ENCODE measurements at places on chromosomes 7 and 10. TPM values are rescaled to one million over a fixed set of nuclear protein-coding genes. Genes with fewer than 3 reads are reported as not detected.

DNA sequence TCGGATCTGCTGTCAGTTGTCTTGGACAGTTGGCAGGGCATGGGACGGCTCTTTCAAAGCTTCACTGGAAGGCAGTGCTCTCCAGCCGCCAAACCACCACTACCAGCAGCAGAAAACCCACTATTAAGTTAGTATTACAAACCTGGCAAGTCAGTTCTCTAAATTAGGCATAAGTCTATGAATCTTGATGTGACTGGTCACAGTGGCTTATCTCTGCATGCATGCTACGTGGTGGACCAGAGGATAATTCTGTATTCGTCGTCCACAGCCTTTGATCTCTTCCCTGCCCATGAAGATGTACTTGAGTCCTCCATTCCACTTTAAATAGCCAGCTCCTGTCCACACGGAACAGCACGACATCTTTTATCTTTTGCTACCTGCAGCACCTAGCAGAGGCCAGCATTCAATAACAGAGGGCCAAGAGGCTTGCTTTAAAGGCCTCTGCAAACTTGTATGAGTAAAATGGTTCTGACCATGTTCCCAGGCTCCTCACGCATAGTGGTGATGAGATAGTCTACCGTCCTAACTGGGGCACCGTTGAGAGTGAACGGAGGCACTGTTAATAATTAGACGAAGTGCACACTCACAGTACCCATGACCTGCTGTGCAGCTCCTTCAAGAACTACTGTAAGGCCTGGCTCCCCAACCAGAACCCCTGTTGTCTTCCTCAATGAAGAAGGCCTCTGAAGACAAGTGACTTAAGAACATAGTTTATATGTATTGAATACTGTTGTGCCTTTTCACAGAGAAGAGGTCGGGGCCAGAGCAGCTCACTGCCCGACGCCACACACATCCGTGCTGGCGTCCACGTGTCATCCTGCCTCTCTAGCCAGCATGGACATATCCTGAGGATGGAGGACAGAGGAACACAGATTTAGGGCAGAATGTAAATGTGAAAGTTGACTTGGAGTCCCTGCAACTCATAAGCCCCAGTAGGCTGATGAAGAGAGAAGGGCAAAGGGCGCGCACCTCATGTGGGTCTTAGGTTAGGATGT lies 1.0 kb downstream of the GPR146 start:
- DNase-seq: no peak

DNA sequence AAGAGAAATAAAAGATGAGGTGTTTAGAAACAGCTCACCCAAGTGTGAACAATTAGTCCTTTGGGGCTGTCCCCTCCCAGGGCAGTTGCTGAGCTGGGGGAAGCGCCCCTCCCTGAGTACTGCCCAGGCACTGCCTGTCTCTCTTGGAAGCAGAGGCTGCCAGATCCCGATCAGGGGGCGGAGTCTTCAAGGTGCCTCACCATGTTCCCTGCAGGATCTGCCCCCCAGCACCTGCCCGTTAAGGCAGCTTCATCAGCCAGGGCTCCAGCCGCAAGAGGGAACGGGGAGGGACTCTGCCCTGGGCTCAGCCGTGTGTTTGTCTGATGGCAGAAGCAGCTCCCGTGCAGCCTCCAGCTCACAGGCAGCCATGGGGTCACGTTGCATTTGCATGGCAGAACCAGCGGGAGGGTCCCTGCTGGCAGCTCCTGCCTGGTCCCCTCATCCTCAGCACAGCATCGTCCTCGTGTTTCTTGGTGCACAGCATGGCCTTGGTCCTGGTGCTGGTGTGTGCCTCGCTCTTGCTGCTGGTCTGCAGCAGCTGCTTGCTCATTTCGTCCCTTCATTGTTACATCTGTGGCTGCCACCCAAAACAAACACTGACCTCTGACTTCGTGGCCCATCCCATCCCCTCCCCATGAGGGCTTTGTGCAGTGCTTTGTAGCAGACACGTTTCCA lies 10.7 kb upstream of the DPYSL4 start:
- no peak for DNase-seq

DNA sequence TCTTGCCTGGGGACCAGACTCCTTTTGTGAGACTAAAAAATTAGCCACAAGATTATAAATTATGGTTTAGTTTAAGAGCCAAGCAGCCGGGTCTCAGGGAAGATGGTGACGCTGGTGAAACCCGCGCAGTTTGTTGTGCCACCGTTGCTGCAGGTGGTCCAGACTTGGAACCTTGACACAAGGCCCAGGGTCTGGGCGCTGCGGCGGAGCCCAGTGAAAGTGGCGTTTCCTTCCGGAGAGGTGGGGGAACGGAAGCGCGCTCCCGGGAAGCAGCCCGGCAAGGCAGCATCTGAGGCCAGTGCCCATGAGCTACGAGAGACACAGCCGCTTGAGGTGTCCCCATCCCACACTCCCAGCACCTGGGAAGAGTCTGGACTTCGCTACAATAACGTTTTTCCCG lies 131.6 kb downstream of the SKIDA1 start:
- no peak for DNase-seq

DNA sequence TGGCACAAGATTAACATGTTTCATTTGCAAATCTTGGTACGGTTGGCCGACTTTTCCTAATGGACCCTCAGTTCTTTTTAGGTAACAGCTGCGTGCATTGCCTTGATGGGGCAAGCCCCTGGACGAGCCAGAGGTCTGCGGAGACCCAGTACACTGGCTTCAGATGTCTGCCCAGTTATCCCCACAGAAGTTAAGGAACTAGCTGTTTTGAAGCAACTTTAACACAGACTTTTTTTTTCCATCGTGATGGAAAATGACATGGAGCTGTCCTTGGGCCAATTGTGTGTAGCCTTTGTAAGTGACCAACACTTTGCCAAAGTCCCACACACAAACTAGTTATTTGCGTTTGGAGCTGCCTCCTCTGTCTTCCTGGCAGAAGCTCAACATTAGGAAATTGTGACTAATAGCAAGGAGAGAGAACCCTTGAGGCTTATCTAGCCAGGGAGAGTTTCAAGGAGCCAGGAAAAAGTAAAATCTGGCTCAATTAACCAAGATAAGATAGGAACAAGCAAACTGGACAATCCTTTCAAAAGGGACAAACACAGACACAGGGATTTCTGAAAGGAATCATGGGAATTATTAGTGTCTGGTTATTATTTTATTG lies 99.6 kb upstream of the BMPER start:
- DNase-seq: no peak

GRCh38 chr7:534959-535358 lies 15.3 kb upstream of the PDGFA start:
- DNase-seq: no peak

GRCh38 chr10:114685456-114685855 lies 27.4 kb upstream of the ABLIM1 start:
- no peak for DNase-seq

GRCh38 chr7:33495207-33495606 lies 365.8 kb downstream of the BBS9 start:
- no peak for DNase-seq

GRCh38 chr10:74898201-74898976 lies 72.0 kb downstream of the KAT6B start:
- no peak for DNase-seq

- no peak for DNase-seq
These were observed 77.1 kb downstream of the MPLKIP start for GRCh38 chr7:40057292-40057691.

GRCh38 chr7:7764520-7765396 lies 46.4 kb upstream of the RPA3 start:
- no peak for DNase-seq

GRCh38 chr7:119900996-119901672 lies 371.8 kb upstream of the KCND2 start:
- no peak for DNase-seq

DNA sequence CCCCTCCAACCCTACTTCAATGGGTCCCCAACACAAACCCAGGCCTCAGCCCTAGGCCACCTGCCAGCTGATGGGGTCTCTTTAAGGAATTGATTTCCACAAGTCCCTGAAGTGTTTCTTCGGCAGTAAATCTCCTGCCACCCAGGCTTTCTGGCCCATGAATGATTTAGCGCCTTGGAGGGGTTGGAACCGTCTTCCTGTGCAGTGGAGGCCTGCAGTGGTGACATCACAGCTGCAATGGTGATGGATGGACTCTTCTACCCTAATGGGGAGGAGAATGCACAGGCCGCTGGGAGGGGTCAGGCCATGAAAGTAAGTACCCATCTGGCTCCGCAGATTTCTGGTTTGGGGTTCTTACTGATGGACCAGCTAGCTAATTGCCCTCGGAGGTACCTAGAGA lies 163.8 kb downstream of the UBE2H start:
- DNase-seq: no peak

DNA sequence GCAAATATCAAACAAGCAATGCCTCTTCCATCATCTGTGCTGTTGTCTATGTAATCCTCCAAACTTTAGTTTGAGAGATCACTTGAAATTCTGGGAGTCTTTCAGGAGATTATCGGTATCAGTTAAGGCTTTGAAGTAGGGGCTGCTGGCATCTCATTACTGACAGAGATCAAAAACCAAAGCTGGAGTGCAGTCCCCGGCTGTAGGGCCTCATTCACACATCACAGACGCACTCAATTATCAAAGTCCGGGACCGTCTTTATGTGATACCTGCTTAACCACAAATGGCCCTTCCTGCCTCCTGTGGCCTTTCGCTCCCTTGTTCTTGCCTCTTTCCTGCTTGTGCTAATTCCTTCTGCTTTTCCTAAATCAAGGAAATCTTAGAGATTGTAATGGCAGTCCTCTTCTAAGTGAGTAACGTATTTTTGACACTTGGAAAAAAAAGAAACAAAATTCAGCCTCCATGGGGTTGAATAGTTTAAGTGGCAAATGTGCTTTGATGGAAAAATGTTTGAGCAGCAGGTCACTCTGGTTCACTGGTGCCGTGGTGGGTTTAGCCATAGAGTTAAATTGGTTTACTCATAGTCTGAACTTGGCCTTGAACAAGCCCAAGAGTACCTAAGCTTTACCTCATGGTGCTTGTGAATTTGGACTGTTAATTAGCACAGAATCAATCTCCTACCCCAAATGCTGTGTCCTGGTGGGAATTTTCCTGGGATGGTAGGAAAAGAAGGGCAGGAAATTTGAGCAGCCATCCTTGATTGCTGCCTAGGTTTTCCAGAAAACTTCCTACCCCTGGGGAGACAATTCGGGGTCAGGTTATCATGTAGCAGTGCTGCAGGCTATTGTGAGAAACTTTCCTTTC lies 178.9 kb upstream of the LYZL1 start:
- no peak for DNase-seq

GRCh38 chr7:4607311-4607729 lies 74.8 kb upstream of the FOXK1 start:
- DNase-seq: no peak

DNA sequence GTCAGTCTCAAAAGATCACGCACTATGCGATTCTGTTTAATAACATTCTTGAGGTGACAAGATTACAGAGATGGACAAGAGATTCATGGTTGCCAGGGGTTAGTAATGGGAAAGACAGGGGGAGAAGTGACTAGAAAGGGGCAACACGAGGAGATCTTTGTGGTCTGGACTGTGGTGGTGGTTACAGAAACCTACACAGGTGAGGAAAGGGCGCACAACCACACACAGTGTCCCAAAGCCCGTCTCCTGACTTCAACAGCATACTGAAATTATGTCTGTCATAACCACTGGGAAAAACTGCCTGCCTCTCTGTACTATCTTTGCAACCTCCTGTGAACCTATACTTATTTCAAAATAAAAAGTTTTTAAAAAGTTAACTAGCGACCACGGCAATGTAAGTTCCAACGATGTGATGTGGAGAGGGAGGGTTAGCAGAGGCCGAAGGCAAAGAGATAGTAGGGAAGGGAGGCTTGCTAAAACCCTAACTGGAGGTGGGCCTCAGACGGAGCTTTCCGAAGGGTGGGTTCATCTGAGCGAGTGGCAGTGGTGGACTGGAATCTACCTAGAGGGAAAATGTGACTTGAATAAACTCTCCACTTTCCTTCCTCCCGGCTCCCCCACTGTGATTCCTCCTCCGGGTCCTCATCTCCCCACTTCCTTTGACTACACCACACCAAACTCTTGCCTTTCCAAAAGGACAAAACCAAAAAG lies 43.7 kb downstream of the GNA12 start:
- DNase-seq: no peak

DNA sequence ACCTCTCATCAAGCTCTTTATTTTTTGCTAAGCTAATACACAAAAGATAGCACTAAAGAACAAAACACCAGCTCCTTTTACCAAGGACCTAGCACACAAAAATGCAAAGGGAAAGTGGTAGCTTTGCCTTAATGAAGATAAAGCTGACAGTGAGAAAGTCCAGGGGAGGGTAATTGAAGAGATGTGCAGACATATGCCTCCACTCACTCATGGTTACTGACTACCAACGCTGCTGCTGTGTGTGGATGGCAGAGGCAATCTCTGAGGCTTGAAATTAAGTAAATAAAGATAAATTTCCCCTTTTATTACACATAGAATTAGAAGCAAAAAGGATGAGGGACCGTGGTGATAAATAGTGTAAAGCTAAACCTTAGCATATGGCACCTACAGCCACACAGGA lies 87.0 kb downstream of the HGF start:
- no peak for DNase-seq

GRCh38 chr10:98308669-98309365 lies 40.8 kb upstream of the LOXL4 start:
- DNase-seq: no peak

GRCh38 chr7:158271646-158272045 lies 316.0 kb downstream of the PTPRN2 start:
- no peak for DNase-seq

DNA sequence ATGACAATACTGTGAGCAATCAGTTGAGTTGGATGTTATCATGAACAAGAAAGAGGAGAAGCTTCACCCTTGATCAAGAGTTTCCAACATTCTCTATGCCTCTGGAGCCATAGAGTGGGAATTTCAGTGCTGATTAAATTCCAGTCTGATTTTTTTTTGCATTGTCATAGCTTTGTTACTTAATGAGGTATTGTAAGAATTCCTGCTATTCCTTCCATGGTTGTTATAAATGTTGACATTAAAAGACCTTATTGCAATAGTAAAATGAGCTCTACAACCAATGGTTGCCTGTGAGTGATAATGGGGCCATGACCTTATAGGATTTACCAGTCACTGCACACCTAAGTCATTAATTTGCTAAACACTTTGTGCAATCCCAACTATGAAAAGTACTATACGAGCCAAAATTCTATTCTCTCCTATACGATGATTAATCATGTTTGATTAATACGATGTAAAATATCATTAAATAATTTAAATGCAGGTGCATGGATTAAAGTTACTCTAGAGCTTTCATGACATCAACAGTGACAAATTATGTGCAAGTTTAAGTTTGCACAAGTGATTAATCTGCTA lies 353.2 kb upstream of the KLF6 start:
- DNase-seq: no peak

The GIMAP8 gene
- total RNA-seq: 8.1 TPM

The SLC13A1 gene
- total RNA-seq: not detected

The LIPM gene
- total RNA-seq: not detected

The UCN3 gene
- total RNA-seq: not detected

The SLC26A4 gene
- total RNA-seq: 0.21 TPM

The PPP1R17 gene
- not detected for total RNA-seq

The FFAR4 gene
- not detected for total RNA-seq

The SLC29A3 gene
- total RNA-seq: 3.2 TPM

The CCDC172 gene
- total RNA-seq: not detected

The PHYHIPL gene
- total RNA-seq: not detected
